CD8-positive, alpha-beta memory T cell (primary cell): ENCODE measurements at places on chromosomes 5 and 9.

- no peak for DNase-seq
Measured at GRCh38 chr9:2872931-2873323, 29.0 kb upstream of the PUM3 start.

GRCh38 chr9:136206602-136207275 lies 1.8 kb upstream of the LHX3 start:
- DNase-seq, result no peak

DNA sequence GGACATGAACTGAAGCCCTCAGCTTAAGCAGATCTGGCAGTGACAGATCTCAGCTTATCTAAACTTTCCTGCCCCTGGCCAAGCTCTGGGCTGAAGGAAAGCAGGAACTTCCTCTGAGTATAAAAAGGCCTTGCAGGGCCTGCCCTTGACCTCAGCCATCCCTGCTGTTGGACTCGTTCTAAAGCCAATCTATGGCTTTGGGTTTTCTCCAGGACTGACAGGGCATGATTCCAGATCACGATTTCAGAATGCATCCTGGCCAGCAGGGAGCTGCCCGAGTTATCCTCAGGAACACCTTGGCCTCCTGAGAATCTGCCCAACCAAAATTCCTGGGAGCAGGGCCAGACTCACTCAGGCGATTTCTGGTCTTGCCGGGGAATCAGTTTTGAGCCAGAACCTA lies 502.7 kb downstream of the TLE4 start:
- DNase-seq, result no peak

DNA sequence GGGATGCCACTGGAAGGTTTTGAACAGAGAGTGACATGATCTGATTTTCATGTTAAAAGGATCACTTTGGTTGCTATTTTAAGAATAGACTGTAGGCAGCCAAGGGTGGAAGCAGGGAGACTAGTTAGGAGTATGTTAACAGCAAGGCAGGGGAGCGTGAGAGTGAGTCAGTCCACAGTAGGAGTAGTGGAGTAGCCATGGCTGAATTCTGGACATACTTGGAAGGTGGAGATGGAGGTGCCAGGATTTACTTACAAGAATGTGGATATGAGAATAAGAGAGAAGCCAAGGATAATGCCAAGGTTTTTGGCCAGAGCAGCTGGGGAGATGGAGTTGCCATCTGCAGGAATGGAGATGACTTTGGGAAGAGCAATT lies 118.8 kb downstream of the GALNT10 start:
- DNase-seq, result no peak

- no peak for DNase-seq
Measured at GRCh38 chr9:120730654-120731514, 16.6 kb upstream of the MEGF9 start.

GRCh38 chr9:105901514-105902109 lies 207.3 kb downstream of the TMEM38B start:
- no peak for DNase-seq

DNA sequence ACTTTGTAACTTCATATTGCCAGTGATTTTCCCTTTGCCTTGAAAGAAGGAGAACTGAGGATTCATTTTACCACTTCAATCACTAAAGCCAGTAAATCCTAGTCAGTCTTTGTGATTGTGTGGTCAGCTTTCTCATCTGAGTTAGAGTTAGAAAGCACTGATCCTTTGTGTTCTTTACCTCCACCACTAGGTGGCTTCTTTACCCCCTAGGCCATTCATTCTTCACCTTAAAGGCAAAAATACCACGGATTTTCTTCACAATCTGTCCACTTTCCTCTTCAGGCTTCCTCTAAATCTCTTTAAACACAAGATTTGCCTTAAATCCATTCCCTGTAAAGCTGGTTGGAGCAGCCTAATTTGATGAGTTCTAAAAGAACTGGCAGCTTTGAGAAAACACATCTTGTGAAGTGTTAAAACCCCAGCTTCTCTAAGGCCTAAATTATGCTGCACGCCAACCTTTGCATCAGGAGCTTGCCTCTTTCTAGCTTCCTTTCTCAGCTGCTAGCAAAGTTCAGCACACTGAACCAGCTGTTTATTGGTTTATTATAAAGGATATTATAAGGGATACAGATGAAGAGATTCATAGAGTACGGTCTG lies 20.4 kb downstream of the BDP1 start:
- DNase-seq, result no peak

DNA sequence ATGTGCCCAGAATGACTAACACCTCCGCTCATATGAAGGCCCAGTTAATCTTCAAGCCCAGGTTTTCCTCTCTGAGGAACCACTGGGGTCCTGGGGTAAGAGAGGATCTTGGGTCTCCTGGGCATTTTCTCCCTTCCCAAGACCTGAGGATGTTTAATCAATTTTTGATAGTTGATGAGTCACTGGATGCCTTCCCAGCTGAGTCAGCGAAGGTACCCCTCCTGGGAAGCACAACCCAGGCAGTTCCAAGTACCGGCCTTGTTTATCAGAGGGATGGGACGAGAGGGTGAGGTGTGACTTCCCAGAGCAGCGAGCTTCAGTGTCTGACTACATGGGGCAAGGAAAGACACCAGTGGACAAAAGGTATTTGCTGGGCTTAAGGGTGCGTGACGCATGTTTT lies 119.6 kb upstream of the IL12B start:
- DNase-seq, result no peak

DNA sequence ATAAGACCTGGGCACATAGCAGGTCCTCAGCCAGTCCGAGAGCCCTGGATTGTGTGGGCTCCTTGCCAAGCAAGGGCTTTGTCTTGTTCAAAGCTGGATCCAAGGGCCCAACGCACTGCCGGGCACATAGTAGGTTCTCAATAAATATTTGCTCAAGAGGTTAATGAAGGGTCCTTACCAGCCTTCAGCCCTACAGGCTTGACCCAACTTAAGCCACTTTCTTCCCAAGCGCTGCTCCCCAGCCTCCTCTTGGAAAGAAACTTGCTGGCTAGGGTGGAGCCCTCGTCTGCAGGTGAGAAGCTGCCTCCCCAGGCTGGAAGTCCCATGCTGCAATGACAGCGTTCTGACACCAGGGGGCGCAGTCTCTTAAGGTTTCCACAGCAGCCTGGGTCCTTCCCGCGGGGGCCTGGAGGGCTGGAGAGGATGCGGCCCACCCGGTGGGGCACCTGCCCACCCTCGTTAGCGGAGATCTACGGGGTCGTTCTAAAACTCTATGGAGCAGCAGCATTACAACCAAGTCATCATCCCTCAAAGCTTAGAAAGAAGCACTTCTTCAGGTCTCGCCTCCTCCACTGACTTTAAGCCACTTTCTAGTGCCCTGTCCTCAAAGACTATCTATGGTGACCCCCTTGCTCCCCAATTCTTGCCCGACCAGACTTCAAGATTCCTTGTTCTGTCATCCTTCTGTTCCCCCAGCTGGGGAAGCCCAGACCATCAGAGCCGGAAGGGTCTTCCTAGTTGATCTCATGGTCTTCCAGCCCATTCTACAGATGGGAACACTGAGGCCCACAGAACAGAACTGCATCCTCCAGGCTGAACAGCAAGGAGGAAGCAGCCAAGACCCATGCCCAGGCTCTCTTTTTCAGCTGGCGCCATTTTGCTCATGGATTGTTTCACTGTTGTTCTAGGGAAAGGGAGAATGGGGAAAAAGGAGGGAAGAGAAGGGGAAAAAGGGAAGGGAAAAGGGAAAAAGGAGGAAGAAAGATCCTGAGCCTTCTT lies 115.4 kb downstream of the LHX2 start:
- DNase-seq, result peak; percentile 59

DNA sequence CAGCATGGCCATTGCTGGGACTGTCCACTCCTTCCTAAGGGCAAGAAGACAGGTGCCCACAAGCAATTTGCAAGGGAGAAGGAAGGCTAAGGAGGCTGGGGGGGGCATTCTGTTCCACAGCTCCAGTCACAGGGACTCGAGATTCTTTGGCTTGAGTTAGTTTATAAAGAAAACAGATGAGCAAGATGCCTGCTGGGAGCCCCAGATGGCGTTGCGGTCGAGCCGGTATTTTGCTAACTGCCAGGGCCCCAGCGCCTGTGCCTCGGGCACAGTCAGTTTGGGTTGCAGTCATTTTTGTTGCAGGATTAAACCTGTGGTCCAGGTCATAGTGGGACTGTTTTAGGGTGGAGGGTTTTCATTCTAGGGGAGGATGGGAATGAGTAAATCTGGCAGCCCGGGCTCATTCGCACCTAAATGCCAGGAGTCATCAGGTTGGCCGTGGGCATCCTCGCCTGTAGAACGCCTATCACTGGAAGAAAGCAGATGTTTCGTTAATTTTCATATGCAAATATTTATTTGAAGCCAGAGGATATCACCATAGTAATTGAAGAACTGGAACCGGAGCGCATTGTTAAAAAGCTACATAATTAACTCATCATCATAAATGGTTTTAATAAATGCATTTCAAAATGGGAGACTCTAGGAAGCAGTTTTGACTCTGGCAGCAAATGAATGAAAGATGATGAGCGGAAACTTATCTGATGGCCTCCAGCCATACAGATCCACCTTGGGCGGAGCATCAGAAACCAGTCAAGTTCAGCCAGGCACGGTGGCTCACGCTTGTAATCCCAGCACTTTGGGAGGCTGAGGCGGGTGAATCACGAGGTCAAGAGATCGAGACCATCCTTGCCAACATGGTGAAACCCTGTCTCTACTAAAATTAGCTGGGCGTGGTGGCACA lies 87.1 kb upstream of the FCN2 start:
- no peak for DNase-seq

DNA sequence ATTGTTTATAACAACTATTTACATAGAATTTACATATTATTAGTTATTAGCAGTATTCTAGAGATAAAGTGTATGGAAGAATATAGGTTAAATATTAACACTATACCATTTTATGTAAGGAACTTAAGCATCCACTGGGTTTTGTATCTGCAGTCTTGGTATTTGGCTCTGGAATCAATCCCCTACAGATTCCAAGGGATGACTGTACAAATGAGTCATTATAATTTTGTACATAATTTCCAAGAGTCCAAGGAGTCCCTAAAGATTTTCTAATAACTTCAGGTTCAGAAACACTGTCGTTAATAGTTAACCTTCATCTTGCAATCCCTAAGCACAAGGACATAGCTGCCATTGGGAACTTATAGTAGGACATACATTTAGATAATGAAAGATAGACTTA lies 254.8 kb upstream of the PDE4D start:
- no peak for DNase-seq

GRCh38 chr5:69030358-69031062 lies 63.3 kb upstream of the SLC30A5 start:
- no peak for DNase-seq

- DNase-seq, result no peak
Measured at GRCh38 chr5:168372356-168372946, 81.0 kb downstream of the WWC1 start.

GRCh38 chr5:149434162-149435014 lies 55.3 kb upstream of the IL17B start:
- peak; percentile 17 for DNase-seq

DNA sequence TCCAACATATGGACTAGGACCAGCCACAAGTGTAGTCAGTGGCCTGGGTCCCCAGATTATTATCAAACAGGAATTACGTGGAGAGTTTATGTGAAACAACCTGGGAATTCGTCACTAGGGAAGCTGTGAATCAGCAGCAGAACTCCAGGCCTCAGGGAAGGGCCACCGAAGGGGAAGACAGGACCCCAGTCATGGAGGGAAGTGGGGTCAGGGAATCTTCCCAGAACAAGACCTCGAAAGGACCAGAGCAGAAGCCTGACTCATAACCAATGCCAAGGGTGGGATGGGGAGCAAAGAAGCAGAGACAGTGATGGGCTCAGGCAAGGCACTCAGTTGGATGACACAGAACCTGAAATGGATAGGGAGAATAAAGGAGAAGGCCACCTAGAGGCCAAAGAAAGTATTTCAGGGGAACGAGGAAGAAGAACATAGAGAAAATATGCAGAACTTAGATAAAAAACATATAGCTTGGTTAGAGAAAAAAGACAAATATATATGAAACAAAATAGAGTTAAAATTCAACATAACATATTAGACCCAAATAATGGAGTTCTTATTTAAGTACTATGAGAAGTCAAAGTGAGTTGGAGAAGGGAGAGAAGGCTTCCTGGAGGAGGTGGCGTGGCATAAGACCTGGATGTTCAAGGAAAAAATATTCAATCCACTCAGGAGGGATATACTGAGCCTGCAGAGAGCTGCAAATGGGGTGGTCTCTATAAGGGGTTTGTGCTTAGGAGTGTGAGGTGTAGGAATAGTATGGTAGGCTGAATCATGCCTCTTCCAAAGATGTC lies 66.7 kb upstream of the CAST start:
- no peak for DNase-seq

DNA sequence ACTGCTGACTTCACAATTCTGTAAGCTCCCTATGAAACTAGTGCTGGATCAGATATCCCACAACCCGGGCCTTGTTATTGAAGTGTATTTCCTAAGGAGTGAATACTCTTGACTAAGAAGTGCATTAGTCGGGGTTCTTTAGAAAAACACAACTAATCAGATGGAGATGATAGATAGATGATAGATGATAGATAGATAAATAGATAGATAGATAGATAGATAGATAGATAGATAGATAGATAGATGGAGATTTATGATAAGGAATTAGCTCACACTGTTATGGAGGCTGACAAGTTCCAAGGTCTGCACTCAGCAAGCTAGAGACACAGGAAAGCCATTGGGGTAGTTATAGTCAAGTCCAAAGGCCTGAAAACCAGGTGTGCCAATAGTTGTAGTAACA lies 214.6 kb upstream of the COX7C start:
- no peak for DNase-seq

DNA sequence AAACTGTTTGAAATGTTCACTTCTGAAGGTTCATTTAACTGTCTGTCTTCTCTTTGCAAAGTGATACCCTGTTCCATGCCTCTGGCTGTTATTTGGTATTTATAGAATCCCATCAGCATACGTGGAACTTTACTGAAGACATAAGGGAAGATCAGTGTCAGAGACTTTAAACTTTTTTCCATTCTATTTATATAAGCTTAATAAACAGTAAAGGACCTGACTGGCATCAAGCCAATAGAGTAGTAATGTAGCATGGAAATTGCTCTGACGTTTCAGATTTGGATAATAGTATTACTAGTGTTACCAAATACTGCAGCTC lies 94.9 kb upstream of the MINAR2 start:
- DNase-seq, result no peak

DNA sequence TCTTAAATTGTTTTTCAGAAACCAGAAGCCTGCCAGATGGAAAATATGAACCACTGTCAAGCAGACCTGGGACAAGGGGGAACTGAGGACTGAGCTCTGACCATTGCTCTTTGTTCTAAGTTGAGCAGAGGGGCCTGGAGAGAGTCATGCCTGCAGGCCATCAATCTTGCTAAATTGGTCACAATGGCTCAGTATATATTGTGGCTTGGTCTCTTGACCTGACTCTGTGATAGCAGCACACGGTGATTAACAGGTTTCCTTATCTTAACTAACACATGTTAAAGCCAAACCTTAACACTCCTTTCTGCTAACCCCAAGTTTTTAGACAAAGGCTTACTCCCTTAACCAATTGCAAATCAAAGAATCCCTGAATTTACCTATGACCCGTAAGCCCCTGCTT lies 1281.2 kb upstream of the NUDT12 start:
- no peak for DNase-seq

DNA sequence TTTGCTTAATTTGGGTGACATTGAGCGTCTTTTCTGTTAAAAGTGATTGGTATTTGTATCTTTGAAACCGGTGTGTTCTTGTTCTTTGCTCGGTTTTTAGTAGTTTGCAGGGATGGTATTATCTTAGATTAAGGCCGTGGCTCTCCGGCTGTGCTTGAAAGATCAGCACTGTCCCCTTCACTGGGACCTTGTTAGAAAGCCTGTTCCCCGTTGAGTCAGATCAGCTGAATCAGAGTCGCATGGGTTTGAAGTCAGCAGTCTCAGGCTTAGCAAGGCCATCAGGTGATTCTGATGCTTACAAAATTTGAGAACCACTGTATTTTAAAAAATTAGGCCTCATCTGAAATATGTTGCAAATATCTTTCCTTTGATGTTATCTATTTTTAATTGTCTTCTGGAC lies 5.0 kb downstream of the DIRAS2 start:
- DNase-seq, result no peak
